ENCODE measurements at places on chromosomes 7 and 10.

DNA sequence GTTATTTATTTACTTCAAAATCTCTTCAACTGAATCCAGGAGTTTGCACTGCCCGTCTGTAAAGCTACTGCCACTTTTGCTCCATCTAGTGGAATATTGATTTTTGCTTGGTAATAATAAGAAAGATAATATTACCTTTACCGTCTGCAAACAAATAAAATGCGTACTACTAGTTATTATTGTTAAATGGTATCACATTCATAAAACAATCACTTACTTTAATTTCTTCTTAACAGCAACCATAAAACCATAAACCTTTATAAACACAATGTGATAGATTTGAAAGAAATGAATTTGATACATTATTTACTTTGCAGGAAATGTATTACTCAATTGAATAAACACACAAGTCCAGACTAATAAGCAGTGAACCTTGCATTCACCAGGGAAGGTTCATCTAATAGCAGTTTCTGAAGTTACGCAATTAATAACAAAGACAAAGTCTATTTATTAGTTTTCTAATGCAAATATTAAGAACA is 6.4 kb downstream of the AGMO start:
- peak; percentile 9 for DNase-seq

GRCh38 chr7:87129332-87129731 is 22.9 kb upstream of the DMTF1 start:
- no peak for DNase-seq

DNA sequence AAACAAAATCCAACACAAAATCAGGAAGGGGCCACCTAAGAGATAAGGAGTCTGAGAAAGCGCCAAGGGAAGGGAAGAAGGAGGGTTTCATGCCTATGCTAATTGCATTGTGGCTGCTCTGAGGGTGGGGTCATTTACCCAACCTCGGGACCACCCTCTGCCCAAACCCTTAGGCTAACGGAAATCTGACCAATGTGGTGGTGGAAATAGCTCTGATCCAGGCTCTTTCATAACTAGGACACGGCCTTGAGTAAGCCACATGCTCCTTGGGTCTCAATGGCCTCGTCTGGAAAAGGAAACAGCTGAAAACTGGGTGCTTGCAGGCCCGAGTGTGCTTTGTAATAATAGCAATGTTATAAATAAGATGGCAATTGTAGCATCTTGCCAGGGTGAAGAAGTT is 14.9 kb upstream of the SRGN start:
- no peak for DNase-seq

DNA sequence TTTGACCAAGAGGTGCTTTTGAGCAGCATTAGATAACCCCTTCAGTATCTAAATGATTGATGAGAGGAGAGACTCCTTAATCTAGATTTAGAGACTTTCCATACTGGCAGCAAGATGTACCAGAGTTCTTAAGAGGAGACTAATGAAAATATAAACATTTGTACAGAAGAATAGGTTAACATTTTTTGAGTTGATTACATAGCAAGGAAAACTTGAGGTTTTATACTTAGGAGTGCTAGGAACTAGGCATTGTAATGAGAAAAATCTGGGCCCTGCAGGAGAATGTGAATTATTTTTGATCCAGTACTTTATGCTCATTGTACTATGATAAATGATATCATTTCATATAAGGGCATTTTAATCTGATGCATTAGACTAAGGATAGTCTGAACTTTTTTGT is 261.7 kb downstream of the EXOC4 start:
- DNase-seq: no peak

DNA sequence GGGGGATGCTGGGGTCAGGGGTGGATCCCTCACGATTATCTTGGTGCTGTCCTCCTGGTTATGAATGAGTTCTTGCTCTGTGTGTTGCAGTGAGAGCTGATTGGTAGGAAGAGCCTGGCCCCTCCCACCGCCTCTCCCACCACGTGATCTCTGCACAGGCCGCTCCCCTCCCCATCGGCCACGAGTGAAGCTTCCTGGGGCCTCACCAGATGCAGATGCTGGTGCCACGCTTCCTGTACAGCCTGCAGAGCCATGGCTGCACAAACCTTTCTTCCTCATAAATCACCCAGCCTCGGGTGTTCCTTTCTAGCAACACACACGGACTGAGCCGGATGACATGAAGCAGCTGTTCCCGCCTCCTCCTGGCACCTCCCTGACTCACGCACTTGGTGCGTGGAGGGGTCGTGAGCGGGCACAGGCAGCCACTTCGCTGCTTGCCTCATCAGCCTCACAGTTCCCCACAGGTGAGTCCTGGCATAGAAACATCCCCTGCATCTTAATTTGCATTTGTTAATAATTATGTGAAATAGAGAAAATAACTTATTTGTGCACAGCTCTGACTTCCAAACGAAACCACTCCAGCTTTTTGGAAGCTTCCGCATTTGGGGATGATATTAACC is 210.8 kb downstream of the ADARB2 start:
- DNase-seq: no peak

- peak; percentile 13 for DNase-seq
Measured at GRCh38 chr7:86926732-86927131, 132.7 kb downstream of the ELAPOR2 start.

DNA sequence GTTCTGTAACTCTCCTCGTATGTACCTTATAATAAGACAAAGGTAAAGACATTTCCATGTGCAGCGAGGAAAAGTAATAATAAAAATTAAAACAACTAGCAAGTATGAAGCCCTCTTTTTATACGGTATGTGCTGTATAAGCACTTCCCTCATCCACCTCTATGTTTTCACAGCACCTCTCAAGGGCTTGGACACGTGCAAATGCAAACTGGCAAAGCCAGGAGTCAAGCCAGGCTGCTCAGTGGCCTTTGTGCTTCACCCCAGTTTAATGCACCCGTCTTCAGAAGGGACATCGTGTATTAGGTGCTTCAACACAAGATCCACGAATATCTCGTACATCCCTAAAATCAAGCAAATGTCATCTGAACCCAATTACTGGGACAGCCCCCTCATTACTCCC is 1.3 kb upstream of the DGKI start:
- DNase-seq: no peak

DNA sequence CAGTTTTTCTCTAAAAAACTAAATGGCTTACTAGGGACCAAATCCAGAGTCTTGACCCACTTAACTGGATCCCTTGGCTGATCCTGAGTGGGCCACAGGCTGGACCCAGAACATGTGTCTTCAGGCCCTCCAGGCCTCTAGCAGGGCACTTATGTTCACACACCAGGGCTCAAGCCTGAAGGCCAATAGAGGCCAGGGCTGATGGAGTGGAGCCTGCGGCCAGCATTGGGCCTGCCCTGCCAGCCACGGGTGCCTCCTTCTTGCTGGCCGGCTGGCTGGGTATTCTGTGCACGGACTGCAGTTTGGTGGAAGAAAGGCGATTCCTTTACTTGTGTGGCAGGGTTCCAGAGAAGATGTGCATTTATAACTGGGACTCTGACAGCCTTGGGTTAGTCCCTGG is 103.0 kb upstream of the ZNF32 start:
- no peak for DNase-seq

DNA sequence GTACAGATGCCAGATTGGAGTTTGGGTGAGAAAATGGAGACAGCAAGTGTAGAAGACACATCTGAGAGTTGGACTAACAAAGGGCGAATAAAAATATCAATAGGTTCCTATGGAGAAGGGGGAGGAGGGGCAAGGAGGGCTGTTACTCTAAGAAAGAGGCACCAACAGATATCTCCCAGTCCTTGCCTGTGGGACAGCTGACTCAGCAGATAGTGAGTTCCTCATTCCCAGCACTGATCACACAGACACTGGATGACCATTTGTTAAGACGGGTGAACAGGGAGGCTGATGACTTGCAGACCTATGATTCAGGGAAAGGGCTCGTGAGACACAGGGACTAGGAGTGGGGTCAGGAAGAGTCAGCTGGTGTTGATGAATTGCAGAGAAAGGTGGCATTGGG is 5.7 kb upstream of the PRR15 start:
- peak; percentile 42 for DNase-seq

DNA sequence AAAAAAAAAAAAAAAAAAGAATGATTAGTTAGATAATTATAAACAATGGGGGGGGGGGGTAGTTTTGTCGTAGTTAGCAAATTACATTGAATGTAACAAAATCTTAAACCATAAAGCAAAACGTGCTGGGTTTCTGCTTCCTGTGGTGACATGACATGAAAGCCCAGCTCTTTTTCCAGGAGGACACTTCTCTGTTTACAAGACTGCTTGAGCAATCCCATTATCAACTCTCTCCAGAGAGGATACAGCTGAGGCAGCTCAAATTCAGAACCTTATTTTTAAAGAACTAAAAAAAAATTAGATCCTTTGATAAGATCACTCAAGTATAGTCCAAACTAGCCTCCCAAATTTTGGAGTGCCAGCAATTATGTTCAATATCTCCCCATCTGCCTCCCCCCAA is 58.6 kb downstream of the ADRB1 start:
- no peak for DNase-seq

DNA sequence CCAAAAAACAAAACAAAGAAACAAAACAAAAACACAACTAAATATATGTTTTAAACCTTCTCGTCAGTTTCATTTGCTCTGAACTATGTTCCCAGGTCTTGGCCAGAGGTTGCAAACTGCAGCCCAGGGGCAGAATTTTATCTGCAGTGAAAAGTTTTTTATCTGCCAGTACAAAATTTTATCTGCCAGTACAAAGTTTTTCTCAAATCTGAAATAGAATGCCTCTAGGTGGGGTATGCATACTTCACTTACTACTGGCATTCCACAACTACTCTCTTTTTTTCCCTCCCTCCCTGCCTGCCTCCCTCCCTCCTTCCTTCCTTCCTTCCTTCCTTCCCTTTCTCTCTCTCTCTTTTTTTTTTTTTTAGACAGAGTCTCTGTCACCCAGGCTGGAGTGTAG is 9.4 kb upstream of the CLDN3 start:
- DNase-seq: no peak

GRCh38 chr10:10367264-10367663 is 650.4 kb upstream of the CELF2 start:
- no peak for DNase-seq

DNA sequence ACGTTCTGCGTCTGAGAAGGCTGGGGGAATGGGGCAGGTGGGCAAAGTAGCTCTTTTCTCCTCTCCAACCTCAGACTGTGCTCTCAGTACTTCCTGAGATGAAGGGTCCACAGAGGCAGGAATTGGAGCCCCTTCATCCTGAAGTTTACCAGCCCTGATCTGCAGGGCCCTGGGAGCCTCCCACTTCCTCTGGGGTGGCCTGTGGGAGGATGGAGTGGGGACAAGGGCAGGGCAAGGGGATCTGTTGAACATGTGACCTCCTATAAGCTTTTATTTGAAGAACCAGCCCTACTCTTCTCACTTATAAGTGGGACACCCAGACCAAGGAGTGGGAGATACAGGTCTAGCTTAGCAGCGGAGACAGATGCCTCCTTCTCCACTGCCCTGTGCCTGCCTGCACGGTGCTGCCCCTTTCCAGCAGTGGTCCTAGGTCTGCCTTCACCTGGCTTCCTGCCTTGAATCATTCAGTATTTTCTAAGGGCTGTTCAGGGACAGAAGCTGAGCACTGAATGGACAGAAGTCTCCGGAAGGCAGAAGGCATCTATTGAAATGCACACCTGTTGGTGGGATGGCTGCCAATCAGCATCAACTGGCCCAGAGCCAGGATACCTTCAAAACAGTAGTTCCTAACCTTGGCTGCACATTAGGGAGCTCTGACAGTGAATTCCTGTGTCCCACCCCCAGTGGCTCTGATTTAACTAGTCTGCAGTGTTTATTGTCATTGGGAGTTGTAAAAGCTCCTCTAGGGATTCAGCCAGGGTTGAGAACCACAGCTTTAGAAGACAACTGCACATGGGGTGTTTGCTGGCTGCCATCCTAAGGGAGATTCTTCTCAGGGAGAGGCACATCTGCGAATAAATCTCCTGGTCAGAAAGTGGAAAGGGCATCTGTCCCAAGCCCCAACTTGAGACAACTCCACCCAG is 2.7 kb upstream of the ARHGAP22 start:
- no peak for DNase-seq

- DNase-seq: no peak
Measured at GRCh38 chr7:91295576-91295975, 31.3 kb downstream of the FZD1 start.

DNA sequence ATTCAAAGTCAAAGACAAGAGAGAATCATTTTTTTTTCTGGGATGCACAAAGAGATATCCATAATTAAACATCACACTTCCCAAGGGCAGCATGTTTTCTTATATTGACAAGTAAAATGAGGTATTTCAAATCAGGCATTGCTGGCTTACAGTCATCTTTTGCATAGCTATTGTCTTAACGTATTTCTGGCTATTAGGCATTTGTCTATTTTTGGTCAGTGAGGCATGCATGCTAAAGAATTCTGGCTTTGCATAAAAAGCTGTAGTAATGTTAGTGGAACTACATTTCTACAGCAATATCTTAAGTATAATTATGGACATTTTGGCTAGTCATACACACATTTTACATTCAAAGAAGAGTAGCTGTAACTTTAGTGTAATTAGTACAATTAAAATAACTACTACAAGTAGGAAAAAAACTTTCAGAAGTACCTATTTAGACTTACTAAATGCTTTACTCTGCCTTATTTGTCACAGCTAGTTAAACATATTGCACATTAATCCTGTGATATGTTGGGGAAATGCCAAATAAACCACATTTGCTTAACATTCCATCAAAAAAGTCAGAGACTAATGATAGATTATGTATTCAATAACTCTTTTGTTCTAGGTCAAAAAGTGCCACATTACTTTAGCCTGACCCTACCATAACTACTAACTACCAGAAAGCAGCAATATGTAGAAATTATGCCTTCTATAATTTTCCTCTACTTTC is 76.4 kb downstream of the RELN start:
- DNase-seq: no peak

- DNase-seq: no peak
Measured at GRCh38 chr10:91317541-91317940, 92.6 kb upstream of the HECTD2 start.

- DNase-seq: no peak
Measured at GRCh38 chr7:50628434-50629084, 63.4 kb upstream of the DDC start.

- DNase-seq: no peak
Measured at GRCh38 chr10:13820119-13820963, 233.6 kb downstream of the PRPF18 start.

- peak; percentile 76 for DNase-seq
Measured at GRCh38 chr10:80542053-80542452, 4.4 kb downstream of the SH2D4B start.

- DNase-seq: peak; percentile 68
Measured at GRCh38 chr10:29304264-29304994, 15.6 kb downstream of the LYZL1 start.

- no peak for DNase-seq
Measured at GRCh38 chr10:32605787-32606186, 159.8 kb downstream of the CCDC7 start.

- DNase-seq: peak; percentile 73
Measured at GRCh38 chr7:26083113-26083512, 68.9 kb upstream of the NFE2L3 start.

- DNase-seq: peak; percentile 85
Measured at GRCh38 chr10:14478604-14479003, 147.9 kb upstream of the FRMD4A start.

DNA sequence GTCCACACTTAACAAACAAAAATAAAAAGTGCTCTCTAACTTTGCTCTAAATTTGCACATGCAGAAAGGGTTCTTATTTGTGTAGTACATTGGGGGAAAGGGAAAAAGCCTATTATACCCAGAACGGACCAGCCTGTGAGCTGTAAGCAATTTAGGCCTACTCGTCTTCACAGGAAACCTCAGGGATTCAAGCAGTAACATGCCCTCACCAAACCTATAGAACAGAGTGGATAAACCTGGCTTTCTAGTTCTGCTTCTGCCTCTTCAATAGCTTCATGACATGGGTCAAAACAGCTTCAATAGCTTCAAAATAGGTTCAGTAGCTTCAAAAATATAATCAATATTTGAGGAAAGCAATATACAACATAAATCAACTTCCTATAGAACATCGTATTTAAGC is 163.7 kb downstream of the ARL4A start:
- no peak for DNase-seq

GRCh38 chr10:130577039-130577438 is 440.8 kb downstream of the GLRX3 start:
- DNase-seq: no peak

Data from M059J (cell line).